ENCODE measurements at places on chromosomes 11 and 22.

DNA sequence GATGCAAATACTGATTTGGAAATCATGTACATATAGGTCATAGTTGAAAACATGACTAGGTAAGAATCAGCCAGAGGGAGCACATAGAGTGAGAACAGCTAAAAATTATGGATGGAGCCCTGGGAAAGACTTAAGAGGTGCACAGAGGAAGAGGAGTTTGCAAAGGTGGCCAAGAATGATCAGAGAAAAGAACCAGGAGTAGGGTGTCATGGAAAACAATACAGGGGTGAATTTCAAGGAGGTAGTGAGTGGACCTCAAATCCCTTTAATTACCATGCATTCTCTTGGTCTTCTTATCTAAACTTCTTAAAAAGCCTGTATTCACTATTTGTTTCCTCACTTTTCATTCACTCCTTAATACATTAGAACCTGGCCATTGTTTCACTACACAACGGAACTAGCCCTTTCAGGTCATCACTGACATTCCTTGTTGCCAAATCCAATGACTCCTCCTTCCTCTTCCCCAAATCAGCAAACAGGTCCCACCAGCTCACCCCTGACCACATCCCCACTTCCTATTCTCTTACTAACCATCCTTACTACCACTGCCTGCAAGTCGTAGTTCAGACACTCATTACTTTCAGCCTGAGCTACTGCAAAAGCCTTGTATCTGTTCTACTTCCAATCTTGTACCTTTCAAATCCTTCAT is 22.6 kb downstream of the BUD13 start:
- DNase-seq = no peak

DNA sequence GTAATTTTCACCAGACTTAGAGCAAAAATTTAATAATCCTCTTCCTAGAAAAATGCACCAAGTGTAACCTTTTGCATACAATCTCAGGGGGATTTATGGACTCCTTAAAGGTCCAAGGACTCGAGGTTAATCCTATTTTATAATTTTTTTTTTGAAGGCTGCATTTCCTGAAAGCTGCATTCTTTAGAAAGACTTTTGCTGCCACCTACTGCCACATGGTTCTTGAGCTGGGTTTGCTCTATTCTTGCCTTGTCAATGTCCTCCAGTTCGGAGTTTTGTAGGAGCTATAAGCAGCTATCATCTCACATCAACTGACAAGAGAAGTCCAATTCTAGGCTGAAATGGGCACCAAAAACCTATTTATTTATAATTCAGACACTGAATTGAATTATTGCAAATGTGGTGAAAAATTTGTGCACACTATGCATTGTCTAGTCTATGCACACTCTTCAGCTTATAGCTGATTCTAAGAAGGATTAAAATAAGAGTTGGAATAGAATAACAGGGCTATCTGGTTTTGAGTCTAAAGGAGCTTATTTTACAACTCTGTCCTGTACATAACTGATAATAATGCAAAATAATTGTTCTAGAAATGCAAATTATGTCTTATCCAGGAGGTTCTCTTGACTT is 31.3 kb downstream of the TRAF6 start:
- peak; percentile 49 for DNase-seq

DNA sequence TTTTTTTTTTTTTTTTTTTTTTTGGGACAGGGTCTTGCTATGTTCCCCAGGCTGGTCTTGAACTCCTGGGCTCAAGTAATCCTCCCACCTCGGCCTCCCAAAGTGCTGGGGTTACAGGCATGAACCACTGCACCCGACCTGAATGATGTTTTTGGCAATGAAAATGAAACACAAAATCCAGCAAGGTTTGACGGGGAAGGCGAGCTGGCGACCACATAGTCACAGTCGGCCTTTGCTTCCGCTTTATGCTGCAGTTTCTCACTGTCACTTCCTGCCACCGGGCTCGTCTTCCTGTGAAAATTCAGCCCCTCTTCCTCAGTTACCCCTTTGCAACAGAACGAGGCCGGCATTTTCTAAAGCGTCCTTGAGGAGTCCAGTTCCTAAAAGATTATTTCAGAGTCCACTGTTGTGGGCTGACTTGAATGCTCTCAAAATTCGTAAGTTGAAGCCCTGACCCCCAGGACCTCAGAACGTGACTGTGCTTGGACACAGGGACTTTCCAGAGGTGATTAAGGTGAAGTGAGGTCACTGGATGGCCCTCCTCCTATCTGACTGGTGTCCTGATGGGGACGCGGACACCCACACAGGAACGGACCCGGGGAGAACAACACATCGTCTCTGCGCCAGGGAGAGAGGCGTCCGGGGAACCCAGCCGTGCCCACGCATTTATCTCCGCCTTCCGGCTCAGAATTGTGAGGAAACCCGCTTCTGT is 2.9 kb upstream of the BID start:
- peak; percentile 74 for DNase-seq

DNA sequence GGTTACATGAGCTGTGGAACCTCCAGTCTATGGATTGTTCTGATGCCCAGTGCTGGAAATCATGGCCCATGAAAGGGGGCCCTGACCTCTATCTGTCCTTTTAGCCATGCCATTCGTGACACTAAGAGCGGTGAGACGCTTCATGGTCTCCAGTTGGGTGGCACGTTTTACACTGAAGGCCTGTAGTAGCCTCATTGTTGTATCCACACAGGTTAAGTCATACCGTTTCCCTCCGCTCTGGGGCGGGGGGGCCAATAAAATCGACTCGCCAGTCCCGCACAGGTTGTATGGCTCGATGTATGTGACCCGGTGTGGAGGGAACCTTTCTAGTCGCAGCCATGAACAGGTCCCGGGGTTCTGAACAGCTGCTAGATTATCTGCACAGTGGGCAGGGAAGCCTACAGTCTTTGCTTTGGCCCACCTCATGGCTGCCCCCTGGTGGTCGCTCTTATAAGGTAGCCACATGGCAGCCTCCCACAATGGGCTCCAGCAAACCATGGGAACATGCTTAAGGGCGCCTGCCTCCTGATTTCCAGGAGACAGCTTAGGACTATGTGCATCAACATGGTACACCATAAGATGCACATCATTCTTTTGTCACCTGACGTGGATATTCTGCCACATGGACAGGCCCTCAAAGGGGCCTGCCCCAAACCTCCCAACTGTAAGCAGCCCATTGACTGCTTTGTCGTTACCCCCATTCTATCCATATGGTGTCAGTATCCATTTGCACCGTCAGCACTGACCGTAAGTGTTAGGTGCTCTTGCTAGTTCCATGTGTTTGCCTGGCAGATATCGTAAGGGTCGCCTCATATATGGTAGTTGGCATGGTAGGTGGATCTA is 19.7 kb upstream of the APOL3 start:
- DNase-seq = peak; percentile 87

DNA sequence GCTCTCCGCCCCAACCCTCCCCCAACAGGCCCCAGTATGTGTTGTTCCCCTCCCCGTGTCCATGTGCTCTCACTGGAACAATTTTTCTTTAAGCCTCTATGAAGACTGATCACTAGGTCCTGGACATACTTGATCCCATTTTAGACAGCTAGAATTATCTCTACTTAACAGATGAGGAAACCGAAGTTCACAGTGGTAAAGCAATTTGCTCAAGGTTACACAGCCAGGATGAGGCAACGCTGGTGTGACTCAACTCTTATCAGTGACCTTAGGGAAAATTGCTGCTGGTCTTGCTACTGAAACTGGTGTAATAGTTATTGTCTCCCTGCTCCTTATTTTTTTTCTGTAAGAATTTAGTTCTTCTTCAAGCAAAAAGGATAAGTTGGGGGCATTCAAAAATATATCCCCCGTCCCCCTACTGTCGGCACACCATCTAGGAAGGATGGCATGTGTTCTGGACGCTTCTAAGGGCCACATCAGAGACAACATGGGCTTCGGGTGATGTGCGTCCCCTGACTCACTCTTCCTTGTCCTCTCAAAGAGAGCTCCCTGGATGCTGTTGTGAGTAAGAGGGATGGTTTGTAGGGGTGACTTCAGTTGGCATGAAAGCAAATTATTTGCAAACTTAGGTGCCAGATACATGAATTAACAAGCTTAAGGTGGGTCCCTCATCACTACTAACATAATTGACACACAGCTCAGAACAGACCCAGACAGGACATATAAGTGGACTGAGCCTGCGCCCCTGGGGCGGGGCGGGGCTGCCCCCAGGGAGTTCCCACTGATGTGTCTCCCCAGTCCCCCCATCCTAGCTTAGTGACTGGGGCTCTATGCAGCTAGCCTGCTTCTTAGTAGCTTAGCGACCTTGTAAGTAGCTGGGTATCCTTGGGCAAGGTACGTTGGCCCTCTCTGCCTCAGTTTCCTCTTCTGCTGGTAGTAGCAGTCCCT is 23.6 kb upstream of the ALX4 start:
- DNase-seq = no peak

DNA sequence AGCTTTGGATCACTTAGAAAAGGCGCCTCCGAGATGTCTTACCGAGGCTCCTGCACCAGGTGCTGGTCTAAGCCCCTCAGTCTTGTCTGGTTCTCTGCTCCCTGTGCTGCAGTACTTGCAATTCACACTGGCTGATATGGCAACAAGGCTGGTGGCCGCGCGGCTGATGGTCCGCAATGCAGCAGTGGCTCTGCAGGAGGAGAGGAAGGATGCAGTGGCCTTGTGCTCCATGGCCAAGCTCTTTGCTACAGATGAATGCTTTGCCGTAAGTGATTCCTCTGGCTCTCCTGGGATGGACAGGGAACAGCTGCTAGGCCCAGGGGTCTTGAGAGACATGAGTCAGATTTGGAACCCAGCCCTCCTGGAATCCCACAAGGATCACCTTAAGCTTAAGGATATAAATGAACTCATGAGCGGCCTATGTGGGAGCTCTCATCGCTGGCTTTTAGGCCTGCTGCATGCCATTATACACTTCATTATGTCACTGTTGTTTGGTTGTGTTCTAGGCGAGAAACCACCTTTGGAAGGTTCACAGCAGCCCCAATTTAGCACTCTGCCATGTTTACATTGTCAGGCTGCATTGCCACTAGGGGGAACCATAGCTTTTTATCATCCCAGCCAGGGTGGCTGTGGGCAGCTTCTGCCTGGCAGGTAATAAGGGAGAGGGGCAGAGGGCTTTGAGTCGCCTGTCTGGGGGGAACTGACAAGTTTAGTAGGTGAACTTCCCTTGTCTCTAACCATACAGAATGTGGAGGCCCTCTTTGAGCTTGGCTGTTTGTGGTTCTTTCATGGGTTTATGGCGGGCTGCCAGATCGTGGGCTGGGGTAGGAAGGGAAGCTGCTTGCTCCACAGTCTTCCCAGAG is 8.5 kb downstream of the ACAD8 start:
- DNase-seq = peak; percentile 50

- no peak for DNase-seq
Measured at GRCh38 chr11:8699903-8700302, 17.3 kb downstream of the RPL27A start.

GRCh38 chr11:108392353-108392752 is 75.0 kb downstream of the C11orf65 start:
- no peak for DNase-seq

GRCh38 chr11:3132271-3132781 is 32.8 kb downstream of the OSBPL5 start:
- DNase-seq = no peak

DNA sequence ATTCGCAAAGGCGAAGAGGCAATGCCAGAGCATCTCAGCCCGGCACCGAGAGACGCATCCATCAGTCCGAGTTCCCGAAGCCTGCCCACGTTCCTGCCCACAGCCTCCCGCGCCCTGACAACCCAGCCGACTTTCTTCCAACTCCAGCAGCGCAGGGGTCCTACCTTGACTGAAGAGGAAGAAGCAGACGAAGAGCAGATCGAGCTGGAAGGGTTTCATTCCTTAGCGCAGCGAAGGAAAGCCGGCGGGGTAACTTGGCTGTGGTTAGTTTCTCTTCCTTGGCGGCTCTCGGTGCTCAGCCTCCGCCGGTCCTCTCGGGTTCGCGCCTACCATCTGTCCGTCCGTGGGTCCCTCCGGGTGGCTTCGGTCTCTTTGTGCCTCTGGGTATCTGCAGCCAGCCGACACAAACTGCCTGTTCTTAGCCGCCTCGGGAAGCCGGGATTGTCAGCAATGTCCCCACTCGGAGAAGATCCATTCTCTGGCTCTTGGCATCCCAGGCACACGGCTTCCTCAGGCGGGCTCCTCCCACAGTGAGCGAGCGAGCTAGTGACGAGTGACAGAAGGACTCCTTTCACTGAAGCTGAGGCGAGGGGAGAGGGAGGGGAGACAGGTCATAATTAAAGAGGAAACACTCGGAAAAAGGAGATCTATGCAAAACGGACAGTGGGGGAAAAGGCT is at the start of gene KIRREL3:
Gene KIRREL3 (minus strand): TSS at position 480 of the 678 bp plus-strand sequence.
- DNase-seq = no peak
